ENCODE measurements at places on chromosomes 5 and 9.

DNA sequence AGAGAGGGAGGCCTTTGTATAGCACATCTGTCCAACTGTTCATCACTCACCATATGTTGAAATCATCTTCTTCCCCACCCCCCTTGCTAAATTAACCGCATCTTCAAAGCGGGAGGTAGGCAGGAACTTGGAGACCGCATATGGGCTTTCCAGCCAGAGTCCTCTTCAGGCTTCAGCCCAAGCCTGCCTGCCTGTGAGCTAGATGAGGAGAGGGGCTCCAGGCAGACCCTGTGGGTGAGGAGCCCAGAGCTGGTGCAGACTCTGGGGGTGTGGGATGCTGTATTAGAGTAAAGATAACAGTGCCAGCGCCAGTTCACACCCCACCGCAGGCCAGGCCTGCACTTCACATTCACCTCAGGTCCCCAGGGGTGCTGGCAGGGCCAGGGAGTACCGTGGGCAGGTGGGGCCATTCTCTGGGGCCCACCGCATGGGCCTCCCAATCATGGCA is 16.2 kb downstream of the PRRC2B start:
- no peak for DNase-seq

- DNase-seq = no peak
These were observed 1.3 kb downstream of the SEMA6A start for GRCh38 chr5:116573279-116573701.

DNA sequence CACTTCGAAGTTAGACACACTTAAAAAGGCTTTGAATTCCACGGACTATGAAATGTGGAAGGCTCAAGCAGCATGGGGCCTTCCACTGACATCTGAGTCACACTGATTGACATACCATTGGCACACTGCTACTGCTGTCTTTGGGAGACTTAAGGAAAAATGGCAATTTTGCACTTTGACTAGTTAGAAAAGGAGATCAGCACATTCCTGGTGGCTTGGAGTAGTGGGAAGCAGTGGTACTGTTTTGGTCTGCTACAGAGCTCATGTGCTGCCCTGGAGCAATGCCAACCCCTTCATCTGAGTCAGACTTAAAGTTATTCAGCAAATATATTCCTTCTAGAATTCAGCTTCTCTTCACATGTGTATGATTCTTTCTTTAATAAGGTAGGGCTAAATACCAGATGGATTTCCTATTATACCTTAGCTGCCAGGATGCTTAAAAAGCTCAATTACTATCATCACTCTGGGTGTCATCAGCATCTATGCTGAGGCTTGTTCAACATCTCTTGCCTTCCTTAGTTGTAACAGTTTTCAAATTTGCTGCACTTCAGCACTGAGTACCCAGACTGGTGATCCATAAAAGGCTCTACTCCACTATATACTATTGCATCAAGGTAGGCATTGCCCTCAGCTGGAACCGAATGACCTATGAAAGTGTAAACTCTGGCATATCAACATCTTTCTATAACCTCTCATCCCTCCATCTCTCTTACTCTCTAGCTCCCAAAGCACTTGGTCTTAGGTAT is 42.3 kb upstream of the MOCS2 start:
- no peak for DNase-seq

DNA sequence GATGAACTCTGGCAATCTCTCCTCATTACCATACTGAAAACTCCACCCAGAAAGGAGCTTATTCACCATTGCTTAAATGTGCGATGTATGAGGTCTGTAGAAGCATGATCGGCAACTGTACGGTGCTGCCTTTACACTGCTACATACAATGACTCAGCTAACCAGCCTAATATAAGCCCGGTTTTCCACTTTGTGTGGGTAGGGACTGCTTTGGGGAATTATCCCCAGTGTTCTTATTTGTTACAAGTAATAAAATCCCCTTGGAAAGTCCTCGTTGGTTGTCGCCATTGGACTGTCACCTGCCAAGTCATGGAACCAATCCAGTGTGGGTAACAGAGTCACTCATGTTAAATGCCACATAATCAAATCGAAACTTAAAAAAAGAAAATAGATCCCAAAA is 23.5 kb upstream of the TENT2 start:
- no peak for DNase-seq

- DNase-seq = no peak
These were observed 25.3 kb upstream of the RNU6ATAC start for GRCh38 chr9:134189470-134190231.

DNA sequence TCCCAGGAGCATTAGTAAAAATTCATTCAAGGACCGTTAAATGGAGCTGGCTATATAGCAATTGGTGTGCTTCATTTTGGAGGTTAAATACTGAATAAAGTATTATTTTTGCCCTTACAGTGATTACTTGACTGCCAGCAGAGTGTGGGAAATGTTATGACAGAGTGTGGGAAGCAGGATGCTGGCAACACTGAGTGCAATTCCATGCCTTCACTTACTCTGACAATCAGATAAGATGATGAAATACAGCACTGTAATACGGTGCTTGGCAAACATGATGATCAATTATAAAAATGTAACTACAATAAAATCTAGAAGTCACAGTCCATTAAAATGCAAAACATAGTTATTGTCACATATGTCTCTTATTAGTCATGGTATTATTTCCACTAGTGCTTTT is 651.3 kb downstream of the PTPRD start:
- no peak for DNase-seq

DNA sequence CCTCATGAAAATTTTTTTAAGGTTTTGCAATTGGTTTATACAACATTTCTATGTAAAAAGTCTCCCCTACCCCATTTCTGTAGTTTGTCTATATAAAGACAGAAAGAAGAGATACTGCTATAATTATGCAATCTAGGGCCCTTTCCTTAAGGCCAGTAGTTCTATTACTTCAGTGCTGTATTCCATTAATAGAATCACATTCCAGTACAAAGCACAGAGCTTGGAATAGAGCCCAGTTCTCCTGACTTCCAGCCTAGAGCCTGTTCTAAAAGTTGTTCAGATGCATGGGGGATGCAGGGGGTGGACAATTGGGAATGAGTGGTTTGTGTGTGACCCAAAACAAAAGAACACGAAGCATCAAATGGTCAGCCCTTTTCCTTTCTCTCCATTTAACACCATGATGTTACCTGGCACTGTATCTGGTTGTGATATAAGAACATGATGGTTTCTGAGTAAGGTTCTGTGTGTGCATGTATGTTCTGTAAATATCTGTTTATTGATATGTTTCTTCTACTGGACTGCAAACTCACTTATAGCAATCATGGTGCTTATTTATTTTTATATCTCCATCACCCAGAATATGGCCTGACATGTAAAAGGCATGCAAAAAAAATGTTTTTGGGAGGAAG is 8.2 kb upstream of the GRAMD2B start:
- no peak for DNase-seq

DNA sequence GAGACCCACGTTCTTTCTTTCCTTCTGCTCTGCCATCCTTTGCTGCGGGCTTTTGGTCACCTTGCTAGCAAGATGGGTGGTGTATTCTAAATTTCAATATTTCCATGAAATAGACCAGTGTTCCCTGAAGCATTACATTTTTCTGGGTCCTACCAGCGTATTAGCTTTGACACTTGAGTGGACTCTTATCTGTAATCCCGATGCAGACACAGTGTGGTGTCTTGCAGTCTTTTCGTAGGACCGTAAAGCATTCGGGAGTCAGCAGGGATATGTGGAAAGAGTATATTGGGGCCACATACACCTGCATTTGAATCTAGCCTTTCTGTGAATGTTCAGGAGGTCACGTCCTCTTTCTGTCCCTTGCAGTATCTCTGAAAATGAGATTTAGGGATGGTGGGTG is 124.7 kb upstream of the CPEB4 start:
- no peak for DNase-seq

GRCh38 chr9:12718482-12719026 is 25.4 kb downstream of the TYRP1 start:
- DNase-seq = no peak

DNA sequence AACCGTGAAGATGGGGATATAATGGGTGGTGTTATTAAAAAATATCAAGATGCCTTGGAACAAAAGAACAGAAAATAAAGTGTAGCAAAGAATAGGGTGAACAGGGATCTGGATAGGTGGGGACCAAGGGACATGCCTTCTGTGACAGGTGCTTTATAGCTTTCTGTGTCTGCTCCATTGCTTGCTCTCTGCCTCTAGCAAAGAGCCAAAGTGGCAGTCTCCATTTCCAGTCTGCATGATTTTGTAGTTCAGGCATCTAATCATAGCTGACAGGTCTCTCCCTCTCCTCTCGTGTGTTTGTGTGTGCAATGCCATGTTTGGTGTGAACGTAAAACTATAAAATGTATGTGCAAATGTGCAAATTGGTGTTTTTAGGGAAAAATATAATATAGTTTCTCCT is 35.0 kb downstream of the LRRTM2 start:
- no peak for DNase-seq

DNA sequence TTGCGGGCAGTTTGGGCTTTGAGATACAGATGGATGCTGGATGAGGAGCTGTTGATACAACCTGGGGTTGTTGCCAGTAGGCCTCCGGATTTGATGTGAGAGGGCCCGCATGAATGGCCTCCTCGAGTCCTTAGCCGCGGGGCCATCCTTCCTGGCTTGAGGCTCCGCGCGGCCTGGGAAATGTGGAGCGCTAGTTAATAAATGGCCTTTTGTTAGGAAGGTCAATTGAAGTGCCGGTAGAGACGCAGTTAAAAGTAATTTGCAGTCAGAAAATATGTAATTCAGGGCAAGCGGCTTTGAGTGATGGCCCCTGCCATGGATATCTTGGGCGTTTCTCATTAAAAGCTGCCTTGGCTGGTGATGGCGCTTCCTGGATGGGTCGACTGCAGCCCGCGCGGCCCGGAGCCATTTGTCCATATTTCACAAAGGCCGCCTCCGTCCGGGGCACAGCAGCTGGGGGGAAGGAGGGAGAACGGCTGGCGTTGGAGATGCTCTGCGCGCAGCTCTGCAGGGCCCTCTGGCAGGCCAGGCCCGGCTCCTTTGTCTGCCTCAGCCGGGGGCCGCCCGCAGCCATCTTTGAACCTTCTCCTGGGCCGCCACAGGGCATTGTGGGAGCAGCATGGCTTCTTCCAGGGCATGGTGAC is 11.2 kb downstream of the MVB12B start:
- no peak for DNase-seq

DNA sequence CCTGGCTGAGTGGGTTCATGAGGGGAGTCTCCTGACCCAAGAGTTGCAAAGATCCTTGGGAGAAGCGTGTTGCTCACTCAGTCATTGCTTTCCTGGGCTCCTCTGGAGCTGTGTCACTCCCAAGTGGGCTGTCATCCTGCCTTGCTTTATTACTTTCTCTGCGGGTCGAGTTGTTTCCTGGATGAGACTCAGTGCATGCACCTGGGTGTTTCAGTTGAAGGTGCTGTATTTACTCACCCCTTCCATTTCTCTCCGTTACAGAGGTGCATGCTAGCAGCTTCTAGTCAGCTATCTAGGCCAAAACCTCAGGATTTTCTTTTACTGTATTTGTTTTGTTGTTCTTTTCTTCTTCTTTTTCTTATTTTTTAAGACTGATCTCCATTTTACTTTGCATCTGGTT is 785.5 kb upstream of the EDIL3 start:
- no peak for DNase-seq

DNA sequence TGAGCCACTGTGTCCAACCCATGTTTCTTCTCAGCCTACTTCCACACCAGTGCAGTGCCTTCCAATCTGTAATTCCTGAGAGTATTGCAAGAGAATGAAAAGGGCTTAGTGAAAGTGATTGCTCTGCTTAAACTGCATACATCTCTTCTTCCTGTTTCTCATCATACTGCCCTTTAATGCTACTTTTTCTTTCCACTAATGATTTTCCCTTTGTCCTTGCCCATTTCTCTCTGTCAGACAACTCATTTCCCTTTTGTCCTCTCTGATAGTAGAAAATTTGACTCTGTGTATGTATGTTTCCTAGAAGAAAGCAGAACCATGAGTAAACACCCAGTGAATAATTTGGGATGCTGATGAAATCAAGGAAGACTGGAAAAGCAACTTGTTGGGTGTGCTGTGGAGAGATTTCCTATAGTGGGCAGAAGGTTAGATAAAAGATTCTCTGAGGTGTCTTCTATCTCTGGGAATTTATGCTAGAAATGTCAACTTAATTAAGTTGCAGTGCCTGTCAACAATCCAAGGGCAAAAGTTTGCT is 102.2 kb upstream of the CHD1 start:
- DNase-seq = no peak

DNA sequence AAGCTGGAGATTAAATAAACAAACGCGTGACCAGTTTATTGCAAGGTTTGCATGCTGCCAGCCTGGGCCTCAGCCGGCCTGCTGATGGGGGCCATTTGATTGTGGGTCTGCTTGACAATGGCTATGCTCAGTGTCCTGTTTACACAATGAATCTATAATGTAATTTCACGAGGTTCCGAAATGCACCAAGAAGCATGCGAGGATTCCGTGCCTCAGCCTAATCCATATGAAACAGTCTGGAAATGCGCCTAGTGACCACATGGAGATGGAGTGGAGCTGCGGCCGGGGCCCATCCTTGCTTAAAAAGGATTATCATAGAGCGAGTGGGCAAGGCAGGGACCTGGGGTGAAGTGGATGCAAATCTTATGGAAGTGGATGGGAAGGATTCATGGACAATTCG is 382.4 kb downstream of the CDK5RAP2 start:
- no peak for DNase-seq

DNA sequence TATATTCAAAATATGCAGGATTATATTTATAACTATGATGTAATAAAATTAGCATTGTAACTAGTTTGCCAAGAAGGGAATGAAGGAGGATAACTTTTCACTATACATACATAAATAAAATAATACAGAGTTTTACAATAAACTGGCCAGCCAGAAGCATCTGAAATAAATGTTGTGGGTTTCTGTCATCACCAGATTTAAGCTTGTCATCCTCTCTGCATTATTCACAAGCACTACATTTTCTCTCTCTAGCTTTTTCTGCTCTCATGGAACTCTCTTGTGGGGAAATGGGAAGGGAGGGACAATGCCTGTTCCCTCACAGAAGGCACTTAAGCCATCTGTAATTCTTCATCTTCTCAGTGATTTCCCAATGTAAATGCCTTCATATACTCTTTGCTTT is 626.8 kb downstream of the SEMA5A start:
- no peak for DNase-seq

DNA sequence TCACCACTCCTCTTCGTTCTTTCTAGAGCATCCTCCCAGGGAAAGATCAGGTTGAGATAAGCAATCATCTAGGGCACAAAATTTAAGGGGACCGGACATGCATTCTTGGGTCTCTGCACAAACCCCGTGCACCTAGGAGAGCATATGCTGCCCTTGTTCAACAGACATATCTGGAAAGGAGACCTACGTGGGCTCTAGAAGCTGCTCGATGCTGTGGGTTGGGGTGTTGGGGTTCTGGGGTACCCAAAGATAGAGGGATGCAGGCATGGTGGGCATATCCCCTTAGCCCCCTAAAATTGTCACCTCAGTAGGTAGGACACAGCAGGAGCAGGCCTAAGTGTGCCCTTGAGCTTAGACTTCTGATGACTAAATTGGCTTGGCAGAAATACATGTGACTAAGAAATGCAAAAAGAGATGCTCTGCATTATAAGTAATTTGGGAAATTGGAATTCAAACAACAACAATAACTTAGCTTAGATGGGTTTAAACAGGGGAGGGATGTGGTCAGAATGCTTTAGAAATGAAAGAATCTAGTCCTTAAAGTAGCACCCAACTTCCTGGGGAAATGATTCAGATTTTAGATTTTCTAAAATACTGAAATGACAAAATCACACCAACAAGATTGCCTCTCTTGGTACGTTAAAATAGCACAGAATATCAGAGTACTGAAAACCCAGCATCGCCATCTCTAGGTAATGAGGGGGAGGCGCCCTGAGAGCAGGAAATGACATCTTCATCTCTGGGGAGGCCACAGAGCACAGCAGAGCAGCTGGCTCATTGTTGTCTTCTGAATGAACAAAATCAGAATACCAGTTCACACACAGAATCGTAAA is 172.3 kb downstream of the GNA14 start:
- DNase-seq = no peak

- DNase-seq = no peak
These were observed 219.3 kb downstream of the TSSK1B start for GRCh38 chr5:113215401-113216060.
